ENCODE measurements at places on chromosomes 7 and 10. TPM values are rescaled to one million over a fixed set of nuclear protein-coding genes. Genes with fewer than 3 reads are reported as not detected.
A peak's percentile ranks its signal among the peaks of the same experiment; 100 is the strongest.

DNA sequence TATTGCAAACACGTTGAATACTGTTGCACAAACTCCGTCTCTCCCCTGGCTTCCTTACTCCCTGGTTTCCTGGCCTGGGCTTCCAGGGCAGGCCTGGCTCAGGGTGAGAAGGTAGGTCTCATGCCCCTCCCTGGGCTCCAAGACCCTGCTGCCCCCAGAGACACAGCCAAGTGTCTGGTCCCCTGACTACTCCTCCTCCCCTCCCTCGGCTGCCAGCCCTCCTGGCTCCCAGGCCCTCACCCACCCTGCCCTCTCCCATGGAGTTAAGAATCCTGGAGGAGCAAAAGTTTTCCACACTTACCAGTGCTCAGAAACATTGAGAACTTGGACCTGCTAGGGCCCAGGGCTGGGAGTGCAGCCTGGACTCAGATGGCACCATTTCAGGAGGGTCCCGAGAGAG, 47.2 kb upstream of the RABGEF1 start:
- DNase-seq: no peak

DNA sequence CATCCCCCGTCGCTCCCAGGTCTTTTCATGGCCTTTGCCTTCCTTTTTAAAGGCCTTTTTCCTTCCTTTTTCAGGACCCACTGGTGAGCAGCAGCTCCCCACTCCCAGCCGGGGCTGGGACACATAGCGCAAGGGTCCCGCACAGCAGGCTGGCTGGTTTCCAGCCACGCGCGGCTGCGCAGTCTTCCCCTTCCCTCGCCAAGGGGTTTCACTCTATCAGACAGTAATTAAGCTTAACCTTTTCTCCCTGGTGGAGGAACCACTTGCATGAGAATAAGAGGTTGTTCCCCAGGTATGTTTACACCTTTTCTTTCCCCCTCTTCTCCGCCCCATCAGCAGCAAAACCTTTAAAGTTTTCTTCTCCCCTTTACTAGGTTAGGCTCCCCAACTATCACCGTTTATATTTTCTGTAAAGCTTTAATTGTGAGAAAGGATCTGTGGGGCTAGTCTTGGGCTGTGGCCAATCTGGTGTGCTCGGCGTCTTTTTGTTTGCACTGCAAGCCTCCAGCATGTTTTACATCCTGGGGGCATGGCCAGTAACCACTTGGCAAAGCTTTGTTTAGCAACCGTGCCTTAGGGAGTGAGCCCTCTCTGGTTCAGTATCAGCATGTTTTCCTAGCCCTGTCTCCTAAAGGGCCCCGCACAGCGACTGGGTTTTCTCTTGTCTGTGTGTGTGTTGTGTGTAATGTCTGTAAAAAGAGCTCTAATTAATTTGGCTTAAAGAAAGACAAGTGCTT, 219.6 kb downstream of the PHF14 start:
- no peak for DNase-seq

DNA sequence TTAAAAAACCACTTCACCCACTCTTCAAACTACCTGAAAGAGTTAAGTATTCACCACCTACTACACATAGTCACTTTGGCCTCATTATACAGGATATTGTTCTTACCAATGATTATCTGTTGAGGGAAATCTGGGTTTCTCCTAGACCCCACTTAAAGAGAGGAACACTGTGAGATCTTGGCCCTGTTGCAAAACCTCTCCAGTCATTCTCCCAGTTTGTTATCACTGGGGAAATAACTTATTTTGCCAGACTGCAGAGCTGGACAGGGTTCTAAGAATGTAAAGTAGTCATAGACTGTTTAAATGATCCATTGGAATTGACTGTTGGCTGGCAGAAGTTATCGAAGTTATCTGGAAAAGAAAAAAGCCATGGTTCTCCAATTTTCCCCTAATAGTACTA, 143.8 kb downstream of the HGF start:
- no peak for DNase-seq

OR2A1 gene
- total RNA-seq: not detected

- DNase-seq: peak; percentile 86
Observed at GRCh38 chr10:63549810-63550209, 28.6 kb downstream of the REEP3 start.

GRCh38 chr10:77907900-77908717, 18.4 kb downstream of the DLG5 start:
- no peak for DNase-seq

SFTPA2 gene
- not detected for total RNA-seq

DNA sequence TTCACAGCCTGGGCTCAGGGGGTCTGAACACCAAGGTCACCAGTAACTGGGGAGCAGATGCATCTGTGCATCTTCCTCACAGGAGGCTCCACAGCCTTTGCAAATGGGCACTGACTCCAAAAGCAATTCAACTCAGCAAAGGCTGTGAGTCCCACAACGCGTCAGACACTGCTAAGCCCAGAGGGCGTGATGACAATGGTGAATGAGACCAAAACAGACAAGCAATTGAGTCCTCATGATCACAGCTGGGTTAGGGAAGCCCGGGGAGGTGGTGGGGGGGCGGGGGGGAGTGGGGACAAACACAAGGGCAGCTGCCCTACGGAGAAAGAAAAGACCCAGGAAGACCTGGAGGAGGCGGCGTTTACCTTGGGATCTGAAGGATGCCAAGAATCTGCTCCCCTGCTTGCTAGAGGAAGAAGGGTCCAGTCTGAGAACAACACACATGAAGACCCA, 61.6 kb upstream of the RNF32 start:
- DNase-seq: peak; percentile 3

SNCG gene
- total RNA-seq: 71.1 TPM

DNA sequence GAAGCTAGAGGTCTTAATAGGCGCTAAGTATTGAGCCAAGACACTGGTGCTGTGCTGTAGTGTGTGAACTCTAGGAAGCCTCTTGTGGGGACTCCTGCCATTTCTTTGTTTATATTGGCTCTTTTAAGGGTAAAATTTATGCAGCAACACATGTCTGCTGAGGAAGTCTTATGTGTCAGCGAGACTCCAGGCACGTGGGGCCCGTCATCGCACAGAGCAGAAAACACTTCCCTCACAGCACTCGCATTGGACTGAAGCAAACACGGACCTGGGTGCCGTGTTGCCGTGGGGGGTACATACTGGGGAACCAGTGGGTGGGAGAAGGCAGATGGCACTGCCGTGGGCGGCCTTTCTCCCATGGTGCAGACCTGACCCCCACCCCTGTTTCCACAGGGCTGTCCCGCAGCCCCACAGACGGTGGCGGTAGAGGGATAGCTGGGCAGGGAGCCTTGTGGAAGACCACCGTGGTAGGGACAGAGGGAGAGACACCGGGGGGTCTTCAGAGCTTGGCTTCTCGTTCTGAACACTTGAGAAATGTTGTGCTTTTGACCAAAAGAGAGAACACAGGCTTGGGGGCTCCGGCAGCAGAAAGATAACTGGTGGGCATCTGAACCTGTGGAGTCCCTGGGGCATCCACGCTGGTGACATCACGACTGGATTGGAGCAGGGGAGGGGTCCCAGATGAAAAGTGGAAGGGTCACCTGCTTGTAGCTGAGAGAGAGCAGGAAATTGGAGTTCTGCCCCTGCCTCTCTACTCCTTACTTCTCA, 284.7 kb upstream of the SHH start:
- no peak for DNase-seq

GRCh38 chr10:110141871-110142635, 65.4 kb upstream of the MXI1 start:
- peak; percentile 96 for DNase-seq

GRCh38 chr7:12765431-12766100, 78.1 kb downstream of the ARL4A start:
- no peak for DNase-seq

GRCh38 chr10:3533296-3533695, 251.7 kb downstream of the KLF6 start:
- no peak for DNase-seq

ECHS1 gene
- 105 TPM for total RNA-seq

GNAT3 gene
- not detected for total RNA-seq

- DNase-seq: no peak
Observed at GRCh38 chr7:36796850-36797536, 72.7 kb upstream of the AOAH start.

NDUFB8 gene
- 251 TPM for total RNA-seq

DNA sequence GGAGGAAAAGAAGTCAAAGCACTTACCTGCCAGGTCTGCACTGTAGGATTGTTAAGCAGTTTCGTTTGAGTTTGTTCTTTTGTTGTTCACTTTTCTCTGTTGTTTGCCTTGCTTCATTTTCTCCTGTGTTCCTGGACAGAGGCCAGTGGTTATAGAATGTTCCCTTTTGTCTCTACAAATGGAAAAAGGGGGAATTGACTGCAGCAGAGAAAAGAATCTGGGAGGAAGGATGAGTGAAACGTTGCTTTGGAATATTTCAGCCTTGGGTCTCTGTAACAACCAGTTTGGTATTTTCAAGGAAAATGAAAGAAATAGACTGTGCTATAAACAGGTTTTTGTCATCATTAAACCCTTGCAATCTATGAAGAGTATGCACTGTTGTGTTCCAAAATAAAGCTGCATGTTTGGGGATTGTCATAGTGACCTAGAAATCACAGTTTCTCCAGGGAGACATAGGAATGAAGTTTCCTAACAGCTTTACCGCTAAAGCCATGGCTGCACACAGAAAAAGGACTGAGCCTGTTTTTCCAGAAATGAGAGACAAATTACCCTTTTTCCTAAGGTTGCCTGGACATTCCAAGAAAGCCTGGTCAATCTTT, 60.8 kb upstream of the HABP2 start:
- no peak for DNase-seq

Data from G401 (cell line).